ENCODE measurements at places on chromosomes 2 and 18.

GRCh38 chr2:180761224-180761623 lies 219.2 kb upstream of the UBE2E3 start:
- no peak for DNase-seq

DNA sequence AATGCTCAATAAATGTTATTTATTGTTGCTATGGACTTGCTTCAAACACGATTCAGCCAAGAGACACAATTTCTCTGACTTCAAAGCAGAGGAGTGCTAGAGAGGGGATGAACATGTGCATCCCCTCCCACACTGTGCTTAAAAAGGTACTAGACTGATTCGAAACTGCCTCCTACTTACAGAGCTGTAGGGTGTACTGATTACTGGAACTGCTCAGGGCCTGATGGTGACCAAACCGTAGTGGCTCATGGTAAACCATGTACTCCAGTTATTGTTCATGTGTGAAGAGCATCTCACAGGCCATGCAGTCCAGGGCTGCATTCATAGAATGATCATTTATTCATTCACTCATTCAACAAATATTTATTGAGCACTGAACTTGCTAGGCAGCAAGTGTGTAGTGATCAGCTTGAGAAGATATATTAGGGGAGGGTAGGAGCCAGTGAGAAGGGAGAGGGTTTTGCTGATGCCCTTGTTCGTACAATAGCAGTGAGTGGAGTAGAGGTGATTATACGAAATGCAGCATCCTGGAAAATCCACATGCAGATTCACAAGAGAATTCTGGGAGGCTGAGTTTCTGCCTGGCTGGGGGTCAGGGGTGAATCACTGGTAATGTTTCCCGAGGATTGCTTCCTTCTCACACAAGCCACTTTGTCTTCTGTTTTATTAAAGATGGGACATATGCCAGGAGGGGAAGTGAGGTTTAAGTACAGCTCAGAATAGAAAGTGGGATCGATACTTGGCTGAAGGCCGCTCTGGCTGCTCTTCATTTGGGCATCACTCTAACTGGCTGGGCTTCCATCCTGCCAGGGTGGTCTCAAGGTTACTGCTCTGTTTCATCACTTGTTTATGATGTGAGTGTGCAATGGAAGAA lies 245.4 kb downstream of the RAD51AP2 start:
- DNase-seq = no peak

DNA sequence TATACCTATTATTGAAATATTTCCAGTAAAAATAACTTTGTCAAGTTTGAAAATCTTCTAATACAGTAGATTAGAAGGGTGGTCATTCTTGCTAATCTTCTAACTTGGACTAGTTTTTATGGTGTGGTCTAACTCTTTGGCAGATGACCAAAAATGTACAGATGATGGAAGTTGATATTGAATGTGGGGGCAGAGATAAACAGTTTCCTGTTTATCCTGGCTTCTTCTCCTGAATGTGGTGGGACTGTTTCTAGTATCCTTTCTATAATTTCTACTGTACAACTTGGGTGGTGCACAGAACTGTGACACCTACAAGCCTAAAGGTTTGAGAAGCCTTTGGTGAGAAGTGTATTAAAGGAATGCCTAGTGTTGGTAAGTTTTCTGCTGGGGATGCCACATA lies 178.7 kb downstream of the PDE11A start:
- DNase-seq = no peak

GRCh38 chr2:229408356-229408755 lies 137.3 kb upstream of the PID1 start:
- DNase-seq = no peak

DNA sequence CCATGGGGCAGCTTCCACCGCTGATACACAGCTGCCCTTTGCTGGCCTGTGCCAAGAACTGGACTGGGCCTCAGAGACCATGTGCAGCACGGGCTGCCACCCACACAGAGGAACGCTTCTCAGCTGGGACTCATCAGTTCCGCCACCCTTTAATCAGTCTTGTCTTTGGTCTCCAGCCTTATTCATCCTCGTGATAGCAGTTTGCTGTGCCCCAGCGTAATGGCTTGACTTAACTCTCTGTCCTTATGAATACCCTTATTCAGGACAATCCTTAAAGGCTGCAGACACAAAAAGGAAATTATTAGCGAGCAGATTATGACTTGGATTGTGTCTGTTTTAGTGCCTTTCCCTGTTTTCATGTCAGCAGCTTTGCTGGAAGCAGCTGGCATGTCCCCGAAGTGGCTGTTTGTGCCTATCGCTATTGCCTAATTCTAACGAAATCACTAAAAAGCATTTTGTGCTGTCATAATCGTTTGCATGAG lies 108.9 kb upstream of the DAPL1 start:
- no peak for DNase-seq

Measured in stimulated activated CD4-positive, alpha-beta T cell treated with anti-CD3 and anti-CD28 coated beads, Interleukin-15, amount 100 ng/mL, for 1 hour (primary cell).